ENCODE measurements at places on chromosomes 3 and 15. TPM values are rescaled to one million over a fixed set of nuclear protein-coding genes. Genes with fewer than 3 reads are reported as not detected.
A peak's percentile ranks its signal among the peaks of the same experiment; 100 is the strongest.

The GHSR gene
- not detected for total RNA-seq

The NME9 gene
- 0.48 TPM for total RNA-seq

The ISLR2 gene
- not detected for total RNA-seq

The ITGA11 gene
- 7.8 TPM for total RNA-seq

The SPATA12 gene
- 0.29 TPM for total RNA-seq

The GALNT15 gene
- total RNA-seq = 215 TPM

The ATP13A4 gene
- 36.6 TPM for total RNA-seq

The ITPKA gene
- not detected for total RNA-seq

The SLCO2A1 gene
- total RNA-seq = 4.2 TPM

The KIF9 gene
- 9.5 TPM for total RNA-seq

The PDHB gene
- 68.2 TPM for total RNA-seq

The CRELD1 gene
- total RNA-seq = 52.4 TPM

The CSNK1G1 gene
- 12.6 TPM for total RNA-seq

The CLDN16 gene
- 0.29 TPM for total RNA-seq

The ZBTB20 gene
- 109 TPM for total RNA-seq

The ADAMTS17 gene
- total RNA-seq = 8.0 TPM

GRCh38 chr3:172376881-172377280 lies 71.4 kb downstream of the GHSR start:
- H3K36me3 ChIP-seq = peaks cover 15% of the 10 kb centered on the region
- no peak overlapping the region for H3K4me3 ChIP-seq
- DNase-seq = no peak
- H3K27ac ChIP-seq = no peak overlapping the region
- no peaks in the 10 kb centered on the region for H3K27me3 ChIP-seq

GRCh38 chr3:155619118-155619915 lies 125.6 kb downstream of the PLCH1 start:
- no peak overlapping the region for H3K27ac ChIP-seq
- DNase-seq = no peak
- H3K27me3 ChIP-seq = no peaks in the 10 kb centered on the region
- H3K4me1 ChIP-seq = no peaks in the 10 kb centered on the region
- no peaks in the 10 kb centered on the region for H3K36me3 ChIP-seq
- H3K4me3 ChIP-seq = no peak overlapping the region

GRCh38 chr3:124250053-124250452 lies 258.1 kb upstream of the ROPN1 start:
- H3K4me3 ChIP-seq = no peak overlapping the region
- H3K27me3 ChIP-seq = no peaks in the 10 kb centered on the region
- H3K36me3 ChIP-seq = no peaks in the 10 kb centered on the region
- no peaks in the 10 kb centered on the region for H3K4me1 ChIP-seq
- no peak for DNase-seq

DNA sequence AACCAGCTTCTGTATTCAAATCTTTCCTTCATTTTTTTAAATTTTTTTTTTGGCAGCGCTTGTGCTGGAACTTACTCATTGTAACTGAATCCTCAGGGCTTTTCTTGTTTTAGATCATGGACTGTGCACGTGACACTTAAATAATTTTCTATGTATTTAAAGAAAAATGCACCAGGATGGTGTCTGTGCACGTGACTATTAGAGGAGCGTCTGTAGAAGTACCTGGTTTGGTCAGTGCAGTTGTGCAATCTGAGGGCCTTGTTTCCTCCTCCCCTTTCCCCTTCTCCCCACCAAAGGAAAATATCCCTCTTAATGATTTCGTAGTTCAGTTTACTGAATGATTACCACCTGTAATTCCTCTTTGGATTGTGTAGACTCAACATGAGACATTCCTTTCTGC lies 31.3 kb downstream of the EDEM1 start:
- peaks cover 4% of the 10 kb centered on the region for H3K36me3 ChIP-seq
- H3K27ac ChIP-seq = no peak overlapping the region
- no peaks in the 10 kb centered on the region for H3K4me1 ChIP-seq
- no peak for DNase-seq
- H3K4me3 ChIP-seq = no peak overlapping the region

GRCh38 chr3:54832876-54833275 lies 95.0 kb downstream of the LRTM1 start:
- no peaks in the 10 kb centered on the region for H3K27me3 ChIP-seq
- no peaks in the 10 kb centered on the region for H3K4me1 ChIP-seq
- H3K27ac ChIP-seq = no peak overlapping the region
- no peak overlapping the region for H3K4me3 ChIP-seq
- H3K36me3 ChIP-seq = no peaks in the 10 kb centered on the region

DNA sequence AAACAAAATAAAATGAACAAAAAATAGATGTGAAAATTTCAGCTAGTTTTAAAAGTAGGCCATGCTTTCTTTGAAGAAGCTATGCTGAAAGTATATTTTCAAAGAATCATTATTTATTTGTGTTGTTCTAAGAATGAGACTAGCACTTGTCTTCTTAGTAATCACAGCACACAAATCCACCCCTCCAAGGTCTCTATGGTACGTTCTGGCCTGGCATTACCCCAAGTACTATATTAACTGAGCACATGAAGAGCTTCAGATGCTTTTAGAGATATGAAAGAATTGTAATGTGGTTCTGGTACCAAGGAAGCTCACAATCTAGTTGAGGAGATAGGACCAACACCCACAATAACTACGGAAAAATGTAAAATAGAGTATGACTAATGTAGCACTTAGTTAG lies 416.5 kb downstream of the PLCL2 start:
- H3K27me3 ChIP-seq = no peaks in the 10 kb centered on the region
- no peaks in the 10 kb centered on the region for H3K36me3 ChIP-seq
- no peaks in the 10 kb centered on the region for H3K4me1 ChIP-seq
- no peak overlapping the region for H3K4me3 ChIP-seq

GRCh38 chr15:49627407-49627877 lies 6.6 kb downstream of the DTWD1 start:
- H3K4me3 ChIP-seq = no peak overlapping the region
- H3K27me3 ChIP-seq = no peaks in the 10 kb centered on the region

- peak overlapping the region; percentile 80 for H3K27ac ChIP-seq
- H3K36me3 ChIP-seq = no peaks in the 10 kb centered on the region
- H3K27me3 ChIP-seq = no peaks in the 10 kb centered on the region
- no peak for DNase-seq
These were observed 574 bp downstream of the CHST2 start for GRCh38 chr3:143119974-143120715.

DNA sequence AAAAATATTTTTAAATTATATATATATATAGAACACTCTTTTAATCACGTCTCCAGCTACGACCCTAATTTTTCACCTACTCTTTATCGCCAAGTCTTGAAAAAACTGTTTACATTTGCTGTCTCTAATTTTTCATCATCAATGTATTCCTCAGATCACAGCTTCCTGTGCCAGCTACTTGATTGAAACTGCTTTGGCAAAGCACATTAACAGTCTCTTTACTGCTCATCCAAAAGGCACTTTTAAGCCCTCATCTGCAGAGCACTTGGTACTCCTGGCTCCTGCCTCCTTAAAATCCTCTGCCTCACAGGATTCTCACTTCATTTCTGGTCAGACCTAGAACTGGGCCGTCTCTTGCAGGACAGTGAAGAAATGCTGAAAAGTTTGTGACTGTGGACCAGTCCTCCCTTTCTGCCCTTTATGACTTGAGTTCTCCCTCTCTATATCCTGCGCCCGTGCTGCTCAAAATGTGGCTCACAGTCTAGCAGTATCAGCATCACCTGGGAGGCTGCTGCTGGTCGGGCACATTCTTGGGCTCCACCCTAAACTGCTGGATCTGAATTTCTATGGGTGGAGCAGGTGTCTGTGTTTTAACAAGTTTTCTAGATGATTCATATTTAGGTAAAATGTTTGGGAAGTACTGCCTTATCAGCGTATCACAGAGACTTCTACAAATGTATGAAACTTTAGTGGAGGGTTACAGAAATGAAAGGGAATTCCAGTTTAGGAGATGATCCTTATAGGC lies 196.8 kb downstream of the ADAMTSL3 start:
- H3K36me3 ChIP-seq = no peaks in the 10 kb centered on the region
- no peak overlapping the region for H3K27ac ChIP-seq
- DNase-seq = no peak
- no peak overlapping the region for H3K4me3 ChIP-seq

GRCh38 chr15:99436542-99437314 lies 129.1 kb upstream of the MEF2A start:
- DNase-seq = no peak
- H3K27ac ChIP-seq = peak overlapping the region; percentile 52
- no peak overlapping the region for H3K4me3 ChIP-seq
- H3K36me3 ChIP-seq = no peaks in the 10 kb centered on the region

- no peak for DNase-seq
- H3K36me3 ChIP-seq = no peaks in the 10 kb centered on the region
- H3K27me3 ChIP-seq = no peaks in the 10 kb centered on the region
- H3K27ac ChIP-seq = no peak overlapping the region
These were observed 218.1 kb downstream of the CLSTN2 start for GRCh38 chr3:140152851-140153639.

DNA sequence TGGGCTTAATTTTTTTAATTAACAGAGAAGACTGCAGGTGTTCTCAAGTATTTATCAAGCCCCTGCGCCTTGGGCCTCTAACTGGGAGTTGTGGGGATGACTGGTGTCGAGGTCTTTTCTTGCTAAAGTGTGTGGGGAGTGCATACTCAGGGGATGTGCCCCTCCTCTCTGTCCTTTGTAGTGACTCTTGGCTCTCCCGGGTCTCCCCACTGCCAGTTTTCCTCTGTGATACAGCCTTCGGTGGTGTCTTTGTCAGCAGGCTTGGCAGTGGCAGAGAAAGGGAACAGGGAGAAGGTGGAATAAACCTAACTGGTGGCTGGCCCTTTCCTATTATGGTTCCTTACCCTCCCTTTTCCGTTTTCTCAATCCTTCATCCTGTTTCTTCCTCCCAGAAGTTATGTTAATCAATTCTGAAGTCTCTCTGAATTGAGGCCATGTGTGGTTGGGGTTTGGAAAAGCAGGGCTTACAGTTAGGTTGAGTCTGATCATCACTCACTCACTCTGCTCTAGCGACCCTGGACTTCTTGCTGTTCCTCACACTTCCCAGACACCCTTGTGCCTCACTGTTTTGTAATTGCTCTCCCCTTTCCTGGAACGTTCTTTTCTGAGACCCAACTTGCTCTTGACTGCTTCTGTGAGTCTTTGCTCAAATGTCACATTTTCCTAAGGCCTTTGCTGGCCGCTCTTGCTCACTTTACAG lies 158.1 kb downstream of the PTPRG start:
- no peak for DNase-seq
- no peak overlapping the region for H3K27ac ChIP-seq
- no peaks in the 10 kb centered on the region for H3K36me3 ChIP-seq
- H3K4me3 ChIP-seq = no peak overlapping the region
- no peaks in the 10 kb centered on the region for H3K27me3 ChIP-seq

DNA sequence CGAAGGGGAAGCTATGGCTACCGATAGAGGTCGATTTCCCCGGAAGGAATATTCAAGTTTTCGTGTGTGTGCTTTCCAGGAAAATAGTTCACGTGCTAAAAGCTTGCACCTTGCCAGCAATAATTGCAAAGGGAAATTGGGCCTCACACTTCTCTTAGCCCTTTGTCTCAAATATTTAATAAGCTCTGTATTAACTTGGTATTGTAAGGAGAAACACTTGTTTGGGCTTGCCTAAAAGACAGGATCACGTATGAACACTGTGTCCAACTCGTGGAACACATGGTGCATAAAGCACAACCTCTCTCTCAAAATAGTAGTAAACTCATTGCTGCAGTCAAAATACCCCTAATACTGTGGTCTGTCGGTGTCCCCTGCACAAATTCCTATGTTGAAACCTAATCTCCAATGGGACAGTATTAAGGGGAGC lies 352 bp upstream of the TMF1 start:
- peak overlapping the region; percentile 99 for H3K27ac ChIP-seq
- H3K36me3 ChIP-seq = peaks cover 6% of the 10 kb centered on the region
- H3K4me1 ChIP-seq = no peaks in the 10 kb centered on the region
- peak overlapping the region; percentile 84 for H3K4me3 ChIP-seq
- DNase-seq = no peak

DNA sequence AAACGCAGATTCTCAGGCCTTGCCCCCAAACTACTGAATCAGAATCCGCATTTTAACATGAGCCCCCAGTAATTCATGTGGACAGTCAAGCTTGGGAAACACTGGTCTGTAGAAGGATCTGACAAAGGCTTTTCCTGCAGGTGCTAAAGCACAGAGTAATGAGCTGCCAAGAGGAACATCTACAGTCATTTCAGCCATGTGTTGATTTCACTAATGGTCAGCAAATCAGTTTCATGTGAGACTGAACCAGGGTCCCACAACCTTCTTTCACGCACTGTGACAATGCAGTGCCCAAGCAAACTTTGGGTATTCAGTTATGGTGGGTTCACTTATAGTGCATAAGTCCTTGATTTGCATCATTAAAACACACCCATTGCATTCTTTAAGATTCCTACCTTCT lies 237.6 kb downstream of the TUSC7 start:
- no peak for DNase-seq
- no peaks in the 10 kb centered on the region for H3K4me1 ChIP-seq
- no peaks in the 10 kb centered on the region for H3K36me3 ChIP-seq
- no peak overlapping the region for H3K4me3 ChIP-seq
- H3K27me3 ChIP-seq = no peaks in the 10 kb centered on the region

DNA sequence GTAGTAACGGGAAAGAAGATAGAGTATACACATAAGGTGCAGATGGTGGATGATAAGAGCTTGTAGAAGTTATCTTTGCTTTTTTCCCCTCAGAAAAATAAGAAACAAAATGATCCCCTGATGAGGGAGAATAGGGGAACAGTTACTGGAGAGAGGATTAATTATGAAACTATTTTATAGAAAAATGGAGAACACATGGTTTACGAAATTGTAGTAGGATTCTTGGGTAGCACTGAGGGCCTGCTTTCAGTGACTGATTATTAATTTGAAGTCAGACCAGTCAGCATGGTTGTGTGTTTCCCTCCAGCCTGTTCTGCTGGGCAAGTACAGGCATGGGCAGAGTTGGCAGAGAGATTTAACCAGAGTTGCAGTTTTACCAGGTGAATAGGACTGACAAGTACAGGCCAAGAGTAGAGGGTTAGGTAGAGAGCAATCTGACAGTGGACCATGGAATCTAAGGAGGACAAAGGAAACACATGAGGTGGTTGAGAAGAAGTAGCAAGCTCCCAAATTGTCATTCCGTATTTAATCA lies 5.9 kb downstream of the SLC49A4 start:
- peak; percentile 49 for DNase-seq
- no peaks in the 10 kb centered on the region for H3K27me3 ChIP-seq
- H3K36me3 ChIP-seq = no peaks in the 10 kb centered on the region
- no peak overlapping the region for H3K4me3 ChIP-seq
- H3K4me1 ChIP-seq = no peaks in the 10 kb centered on the region

- H3K4me1 ChIP-seq = no peaks in the 10 kb centered on the region
- no peak for DNase-seq
- H3K27me3 ChIP-seq = no peaks in the 10 kb centered on the region
- no peak overlapping the region for H3K27ac ChIP-seq
These were observed 162.4 kb downstream of the ADAMTSL3 start for GRCh38 chr15:83816124-83816883.

- no peaks in the 10 kb centered on the region for H3K4me1 ChIP-seq
- no peaks in the 10 kb centered on the region for H3K27me3 ChIP-seq
- no peaks in the 10 kb centered on the region for H3K36me3 ChIP-seq
- no peak overlapping the region for H3K4me3 ChIP-seq
- no peak for DNase-seq
These were observed 9.7 kb downstream of the RTP4 start for GRCh38 chr3:187377842-187378241.

GRCh38 chr3:65604863-65605526 lies 433.7 kb downstream of the MAGI1 start:
- no peak for DNase-seq
- no peak overlapping the region for H3K4me3 ChIP-seq
- H3K36me3 ChIP-seq = no peaks in the 10 kb centered on the region
- H3K27me3 ChIP-seq = no peaks in the 10 kb centered on the region
- no peaks in the 10 kb centered on the region for H3K4me1 ChIP-seq

Measured in breast epithelium (tissue), 4 donors.